Glutamatergic neuron (in vitro differentiated cells): ENCODE measurements at places on chromosomes 3 and 15.

- H3K27ac ChIP-seq, result no peak overlapping the region
- H3K27me3 ChIP-seq, result no peaks in the 10 kb centered on the region
- H3K36me3 ChIP-seq, result peaks cover 10% of the 10 kb centered on the region
- DNase-seq, result no peak
- H3K4me3 ChIP-seq, result no peak overlapping the region
Observed at GRCh38 chr3:9343115-9343514, 19.7 kb upstream of the THUMPD3 start.

GRCh38 chr15:38758043-38758442, 193.4 kb upstream of the RASGRP1 start:
- no peak overlapping the region for H3K4me3 ChIP-seq
- H3K27ac ChIP-seq, result no peak overlapping the region

GRCh38 chr15:80923668-80924067, 66.0 kb downstream of the MESD start:
- no peak for DNase-seq
- H3K36me3 ChIP-seq, result peaks cover 10% of the 10 kb centered on the region

DNA sequence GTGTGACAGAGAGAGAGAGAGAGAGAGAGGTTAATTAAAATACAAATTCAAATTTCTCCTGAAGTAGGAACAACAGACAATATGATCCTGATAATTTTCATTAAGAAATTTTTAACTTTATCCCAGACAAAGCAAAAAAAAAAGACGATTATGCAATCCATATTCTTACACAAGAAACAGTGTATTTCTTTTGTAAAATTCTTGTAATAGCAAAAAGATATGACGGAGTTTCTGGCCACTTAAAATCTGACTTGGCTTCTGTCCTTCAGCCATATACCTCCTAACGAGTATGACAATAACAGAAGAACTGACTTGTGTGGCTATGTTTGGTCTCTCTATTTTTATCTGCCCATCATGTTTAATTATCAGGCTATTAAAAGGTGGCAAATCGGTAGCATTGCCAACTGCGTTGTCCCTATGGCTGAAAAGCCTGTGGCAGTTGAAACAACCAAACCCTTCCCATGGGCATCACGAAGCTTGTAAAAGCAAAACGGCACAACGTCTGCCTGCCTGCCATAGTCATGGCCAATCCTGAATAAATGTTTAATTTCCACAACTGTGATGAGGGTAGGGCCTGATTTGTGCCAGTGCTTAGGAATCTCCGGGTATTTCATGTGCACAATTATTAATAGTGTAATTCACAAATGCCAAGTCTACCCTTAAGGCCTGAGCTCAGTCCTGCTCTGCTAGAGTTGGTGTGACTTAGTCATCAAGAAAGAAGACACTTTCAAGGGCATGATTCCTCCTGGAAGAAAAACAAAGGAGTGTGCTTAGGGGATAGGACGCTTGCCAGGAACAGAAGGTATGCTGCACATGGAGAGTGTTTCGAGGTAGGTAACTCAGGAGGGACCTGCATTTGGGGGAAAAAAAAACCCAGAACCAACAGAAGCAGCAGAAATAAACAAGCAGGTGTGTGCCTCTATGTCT, 1090.2 kb downstream of the FHIT start:
- no peaks in the 10 kb centered on the region for H3K36me3 ChIP-seq
- peak overlapping the region; percentile 71 for H3K27ac ChIP-seq
- H3K4me1 ChIP-seq, result peaks cover 11% of the 10 kb centered on the region

- H3K27me3 ChIP-seq, result no peaks in the 10 kb centered on the region
- peaks cover 11% of the 10 kb centered on the region for H3K4me1 ChIP-seq
- DNase-seq, result no peak
- no peaks in the 10 kb centered on the region for H3K36me3 ChIP-seq
Observed at GRCh38 chr15:42088801-42089640, 5.3 kb downstream of the PLA2G4D start.

GRCh38 chr15:61393524-61393923, 164.4 kb upstream of the RORA start:
- peaks cover 3% of the 10 kb centered on the region for H3K27me3 ChIP-seq
- DNase-seq, result no peak
- no peak overlapping the region for H3K27ac ChIP-seq
- H3K36me3 ChIP-seq, result no peaks in the 10 kb centered on the region

DNA sequence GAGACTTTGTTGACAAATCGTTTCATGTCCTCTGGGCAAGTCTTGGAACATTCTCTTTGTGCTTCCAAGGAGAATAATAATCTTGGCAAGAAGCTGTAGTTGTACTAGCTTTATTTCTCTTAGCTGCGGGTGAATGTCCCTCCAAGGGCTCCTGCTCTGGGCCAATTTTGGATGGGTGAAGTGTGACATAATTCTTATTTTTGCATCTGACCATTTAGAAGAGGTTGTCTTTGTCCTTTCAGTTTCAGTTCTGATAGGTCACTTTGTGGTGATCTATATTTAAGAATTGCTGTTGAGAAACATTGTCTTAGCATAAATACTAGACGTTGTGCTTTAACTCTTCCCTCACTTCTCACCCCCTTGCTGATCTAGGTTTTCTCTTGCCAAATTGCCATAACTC, 164.8 kb upstream of the RORA start:
- no peak for DNase-seq
- no peaks in the 10 kb centered on the region for H3K36me3 ChIP-seq
- H3K4me3 ChIP-seq, result no peak overlapping the region
- H3K4me1 ChIP-seq, result peaks cover 2% of the 10 kb centered on the region
- H3K27ac ChIP-seq, result no peak overlapping the region

GRCh38 chr3:125045965-125046364, 9.8 kb downstream of the HEG1 start:
- H3K27ac ChIP-seq, result no peak overlapping the region
- H3K4me1 ChIP-seq, result peaks cover 45% of the 10 kb centered on the region
- DNase-seq, result no peak
- H3K27me3 ChIP-seq, result peaks cover 4% of the 10 kb centered on the region
- peaks cover 9% of the 10 kb centered on the region for H3K36me3 ChIP-seq
- no peak overlapping the region for H3K4me3 ChIP-seq

DNA sequence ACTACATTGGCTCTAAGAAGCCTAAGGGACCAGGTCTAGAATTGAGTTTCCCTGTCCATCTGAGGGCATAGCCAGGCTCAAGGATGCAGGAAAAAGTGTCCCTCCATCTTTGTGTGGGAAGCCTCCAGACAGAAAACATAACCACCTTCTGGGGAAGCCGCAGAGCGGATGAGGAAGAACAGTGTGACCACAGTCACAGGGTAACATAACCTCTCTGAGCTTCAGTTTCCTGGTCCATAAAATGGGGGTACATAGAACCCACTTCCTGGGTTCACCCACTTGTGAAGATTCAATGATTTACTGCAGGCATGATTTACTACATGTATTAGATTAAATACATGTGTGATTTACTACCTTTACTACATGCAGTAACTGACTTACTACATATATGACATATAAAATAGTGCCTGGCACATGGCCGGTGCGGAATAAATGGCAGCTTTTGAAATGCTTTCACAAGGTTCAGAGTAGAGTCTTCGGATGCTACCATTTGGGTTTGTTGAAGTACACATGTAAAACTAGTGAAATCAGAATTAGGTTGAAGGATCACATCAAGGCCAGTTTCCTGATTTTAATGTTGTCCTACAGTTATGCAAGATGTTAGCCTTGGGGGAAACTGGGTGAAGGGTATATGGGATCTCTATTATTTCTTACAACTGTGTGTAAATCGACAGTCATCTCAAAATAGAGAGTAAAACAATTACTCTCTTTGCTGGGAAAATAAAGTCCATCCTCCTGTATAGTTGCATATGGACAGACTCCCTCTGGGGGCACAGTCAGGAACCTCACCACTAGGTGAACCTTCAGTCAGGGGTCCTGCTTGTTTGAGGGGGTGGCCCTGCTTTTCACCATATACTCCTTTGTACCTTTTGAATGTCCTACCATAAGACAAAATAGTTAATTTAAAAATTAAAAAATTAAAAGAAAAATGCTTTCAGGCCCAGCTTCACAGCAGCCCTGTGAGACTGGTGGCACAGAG, 86.0 kb downstream of the SEMA5B start:
- no peak overlapping the region for H3K4me3 ChIP-seq
- H3K36me3 ChIP-seq, result no peaks in the 10 kb centered on the region
- peaks cover 2% of the 10 kb centered on the region for H3K27me3 ChIP-seq
- no peak for DNase-seq
- no peak overlapping the region for H3K27ac ChIP-seq

- H3K27me3 ChIP-seq, result no peaks in the 10 kb centered on the region
- no peaks in the 10 kb centered on the region for H3K36me3 ChIP-seq
- H3K27ac ChIP-seq, result no peak overlapping the region
- H3K4me1 ChIP-seq, result peaks cover 6% of the 10 kb centered on the region
Observed at GRCh38 chr3:69868841-69869420, 129.7 kb downstream of the MITF start.

- no peak overlapping the region for H3K4me3 ChIP-seq
- H3K4me1 ChIP-seq, result no peaks in the 10 kb centered on the region
Observed at GRCh38 chr3:40055956-40056355, 246.5 kb downstream of the MYRIP start.

DNA sequence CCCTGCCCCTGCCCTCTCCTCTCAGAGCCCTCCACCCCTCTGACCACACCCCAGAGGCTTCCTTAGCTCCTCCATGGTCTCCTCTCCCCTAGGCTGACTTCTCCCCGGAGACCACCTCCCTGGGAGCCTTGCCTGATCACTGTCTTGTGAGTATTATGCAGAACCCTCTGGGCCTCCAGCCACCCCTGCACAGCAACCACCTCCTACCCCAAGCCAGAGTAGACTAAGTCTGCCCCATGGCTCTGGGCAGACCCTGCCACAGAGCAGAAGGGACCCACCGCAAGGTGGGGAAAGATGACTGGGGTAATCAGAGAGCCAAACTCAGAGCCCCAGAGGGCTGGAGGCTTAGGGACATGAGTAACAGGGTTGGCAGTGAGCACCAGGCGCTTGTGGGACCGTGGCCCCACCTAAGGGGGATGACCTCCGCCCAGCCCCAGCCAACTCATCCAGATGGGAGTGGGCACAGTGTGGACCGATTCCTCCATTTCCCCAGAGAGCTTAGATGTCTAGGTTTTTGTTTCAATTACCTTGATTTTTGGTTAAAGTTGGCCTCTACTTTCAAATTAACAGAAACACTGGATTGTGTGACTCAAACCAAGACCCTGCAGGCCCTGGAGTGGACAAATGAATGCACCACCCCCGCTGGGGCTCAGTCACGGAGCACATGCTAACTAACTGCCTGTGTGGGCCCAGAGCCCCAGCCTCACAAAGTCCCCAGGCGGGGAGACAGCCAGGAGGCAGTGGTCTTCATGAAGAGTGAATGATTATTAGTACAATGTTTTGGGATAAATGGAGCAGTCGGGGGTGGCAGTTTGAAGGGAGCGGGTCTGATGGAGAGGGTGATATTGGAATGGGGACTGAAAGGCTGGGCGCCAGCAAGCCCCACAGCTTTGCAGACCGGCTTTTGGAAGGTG, 119.4 kb upstream of the PRR20G start:
- peaks cover 23% of the 10 kb centered on the region for H3K4me1 ChIP-seq
- peak overlapping the region; percentile 25 for H3K4me3 ChIP-seq
- DNase-seq, result no peak

DNA sequence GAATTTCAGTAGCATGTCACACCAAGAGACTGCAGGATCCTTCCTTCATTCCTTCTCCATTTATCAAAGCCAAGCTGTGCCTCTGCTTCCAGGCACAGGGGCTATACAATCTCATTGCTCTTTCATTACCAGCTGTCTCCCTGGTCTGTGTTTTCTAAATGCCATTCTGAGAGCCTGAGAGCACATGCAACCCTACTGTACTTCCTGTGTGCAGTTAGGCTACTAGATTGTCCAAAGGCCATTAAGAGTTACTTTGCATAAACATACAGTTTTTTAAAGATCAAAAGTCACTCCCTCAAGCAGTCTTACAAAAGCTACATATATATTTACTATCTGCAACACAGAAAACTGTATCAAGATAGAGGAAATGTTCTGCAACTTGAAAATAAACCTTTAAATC, 110.1 kb downstream of the CFAP44 start:
- no peak for DNase-seq
- H3K36me3 ChIP-seq, result no peaks in the 10 kb centered on the region
- H3K27me3 ChIP-seq, result no peaks in the 10 kb centered on the region
- H3K27ac ChIP-seq, result no peak overlapping the region

DNA sequence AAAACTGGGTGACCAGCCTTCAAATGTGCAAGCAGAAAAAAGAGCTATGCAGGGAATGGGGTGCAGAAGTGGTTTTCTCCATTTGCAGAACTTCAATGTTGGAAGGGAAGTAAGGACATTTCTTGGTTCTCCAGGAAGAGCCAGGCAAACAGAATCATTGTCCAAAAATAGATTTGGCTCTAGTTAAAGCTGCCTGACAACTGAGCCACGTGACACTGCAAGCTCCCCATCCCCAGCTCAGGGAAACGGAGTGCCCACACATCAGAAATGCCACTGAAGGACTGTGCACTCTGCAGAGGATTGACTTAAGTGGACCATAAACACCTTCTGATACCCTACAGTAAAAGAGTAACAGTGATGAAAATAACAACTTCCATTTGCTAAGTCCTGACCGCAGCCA, 195.6 kb upstream of the NSMCE3 start:
- DNase-seq, result no peak
- H3K4me3 ChIP-seq, result no peak overlapping the region
- H3K36me3 ChIP-seq, result no peaks in the 10 kb centered on the region
- no peak overlapping the region for H3K27ac ChIP-seq
- peaks cover 6% of the 10 kb centered on the region for H3K4me1 ChIP-seq

- no peaks in the 10 kb centered on the region for H3K27me3 ChIP-seq
- no peaks in the 10 kb centered on the region for H3K4me1 ChIP-seq
- DNase-seq, result no peak
Observed at GRCh38 chr3:122014741-122015140, 7.3 kb downstream of the ILDR1 start.

DNA sequence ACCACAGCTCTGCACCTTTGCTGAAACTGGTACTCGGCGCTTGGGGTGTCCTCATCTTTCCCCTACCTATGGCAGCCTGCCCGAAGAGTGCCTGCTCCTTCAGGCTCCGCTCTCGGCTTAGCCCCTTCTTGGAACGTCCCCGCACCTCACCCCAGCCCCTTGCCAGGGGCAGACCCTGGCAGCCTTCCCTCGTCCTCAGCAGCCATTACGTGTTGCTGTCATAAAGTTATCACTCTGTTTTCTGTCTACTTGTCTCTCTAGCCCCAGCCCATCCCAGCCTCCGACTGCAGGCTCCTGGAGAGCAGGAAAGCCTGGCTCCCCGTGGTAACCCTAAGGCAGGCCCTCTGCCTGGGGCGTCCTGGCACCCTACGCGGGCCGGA, 5.1 kb upstream of the BAHD1 start:
- peaks cover 2% of the 10 kb centered on the region for H3K27me3 ChIP-seq
- no peak for DNase-seq
- peaks cover 11% of the 10 kb centered on the region for H3K4me1 ChIP-seq
- H3K4me3 ChIP-seq, result peak overlapping the region; percentile 71
- no peaks in the 10 kb centered on the region for H3K36me3 ChIP-seq
- H3K27ac ChIP-seq, result no peak overlapping the region

GRCh38 chr15:79036323-79036722, 54.3 kb downstream of the RASGRF1 start:
- H3K4me3 ChIP-seq, result no peak overlapping the region
- peaks cover 4% of the 10 kb centered on the region for H3K27me3 ChIP-seq
- H3K27ac ChIP-seq, result no peak overlapping the region
- no peaks in the 10 kb centered on the region for H3K4me1 ChIP-seq
- no peak for DNase-seq
- no peaks in the 10 kb centered on the region for H3K36me3 ChIP-seq
